ENCODE measurements at places on chromosomes 3 and 15. TPM values are rescaled to one million over a fixed set of nuclear protein-coding genes. Genes with fewer than 3 reads are reported as not detected.

- no peak overlapping the region for H3K27ac ChIP-seq
- peak; percentile 60 for DNase-seq
- H3K4me1 ChIP-seq: no peaks in the 10 kb centered on the region
- H3K36me3 ChIP-seq: no peaks in the 10 kb centered on the region
- H3K4me3 ChIP-seq: no peak overlapping the region
Measured at GRCh38 chr15:60212536-60212935, 185.2 kb downstream of the ANXA2 start.

DNA sequence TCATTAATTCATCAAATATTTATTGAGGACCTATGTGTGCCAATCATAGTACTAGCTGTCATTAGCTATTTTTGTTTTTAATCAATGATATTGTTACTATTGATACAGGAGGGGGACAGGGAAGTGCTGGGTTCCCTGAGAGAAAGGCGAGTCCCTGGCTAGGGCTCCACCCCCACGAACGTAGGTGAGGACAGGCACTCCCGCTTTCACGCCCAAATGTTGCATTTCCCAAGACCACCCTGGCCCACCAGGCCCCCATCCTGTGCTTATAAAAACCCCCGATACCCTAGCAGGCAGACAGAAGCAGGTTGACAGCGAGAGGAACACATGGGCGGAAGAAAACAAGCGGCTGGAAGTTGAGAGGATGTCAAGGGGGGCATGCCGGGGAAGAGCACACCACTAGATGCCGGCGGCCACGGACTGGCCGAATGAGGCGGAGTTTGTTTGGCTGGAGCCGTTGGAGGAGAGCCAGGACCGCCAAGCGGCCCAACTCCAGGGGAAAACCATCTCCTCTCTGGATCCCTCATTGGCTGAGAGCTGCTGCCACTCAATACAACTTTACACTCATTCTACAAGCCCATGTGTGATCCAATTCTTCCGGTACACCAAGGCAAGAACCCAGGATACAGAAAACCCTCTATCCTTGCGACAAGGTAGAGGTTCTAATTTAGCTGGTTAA, 798.7 kb upstream of the SEMA6D start:
- no peak overlapping the region for H3K27ac ChIP-seq
- H3K36me3 ChIP-seq: no peaks in the 10 kb centered on the region
- no peak overlapping the region for H3K4me3 ChIP-seq
- no peak for DNase-seq
- no peaks in the 10 kb centered on the region for H3K27me3 ChIP-seq

GRCh38 chr3:148230473-148230872, 467.2 kb upstream of the AGTR1 start:
- no peak overlapping the region for H3K4me3 ChIP-seq
- H3K27ac ChIP-seq: no peak overlapping the region
- no peaks in the 10 kb centered on the region for H3K27me3 ChIP-seq

DNA sequence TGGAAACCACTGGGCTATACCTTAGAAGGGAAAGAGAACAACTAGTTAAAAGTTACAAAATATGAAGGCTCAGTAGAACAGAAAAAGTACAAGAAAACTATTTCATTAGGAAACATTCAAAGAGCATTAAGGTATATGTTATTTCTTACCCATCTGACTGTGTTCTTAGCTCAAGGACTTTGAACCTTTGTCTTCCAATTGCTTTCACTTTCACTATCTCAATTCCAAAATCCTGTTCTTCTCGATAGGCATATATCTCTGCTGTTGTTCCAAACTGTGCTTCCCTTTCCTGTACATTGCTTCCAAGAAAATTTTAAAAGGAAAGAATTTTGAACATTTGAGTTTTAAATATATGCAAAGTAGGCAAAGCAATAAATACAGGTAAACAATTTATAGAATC, 6.9 kb downstream of the CRBN start:
- no peak overlapping the region for H3K4me3 ChIP-seq
- no peak overlapping the region for H3K27ac ChIP-seq
- H3K4me1 ChIP-seq: no peaks in the 10 kb centered on the region

GRCh38 chr15:82549199-82549665, 9.0 kb upstream of the RPS17 start:
- no peaks in the 10 kb centered on the region for H3K36me3 ChIP-seq
- no peak for DNase-seq
- no peaks in the 10 kb centered on the region for H3K27me3 ChIP-seq
- 0 out of 2 replicates have a peak, but pooled peaks cover under 1% of the 10 kb centered on the region for H3K4me1 ChIP-seq

DNA sequence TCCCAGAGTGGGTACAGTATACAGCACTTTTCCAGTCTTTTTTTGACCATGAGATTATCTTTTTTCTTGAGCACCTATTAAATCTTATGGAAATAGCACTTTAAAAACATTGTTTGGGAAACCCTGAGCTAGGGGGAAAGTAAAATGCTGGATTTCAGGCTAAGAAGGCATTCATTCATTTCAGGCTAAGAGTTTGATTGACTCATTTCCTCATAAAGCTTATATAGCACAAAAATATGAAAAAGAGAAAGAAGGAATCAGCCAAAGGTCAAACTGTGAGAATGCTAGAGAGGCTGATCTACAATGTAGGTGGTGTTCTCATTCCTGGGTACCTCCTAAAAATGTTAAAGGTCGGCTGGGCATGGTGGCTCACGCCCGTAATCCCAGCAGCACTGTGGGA, 10.5 kb downstream of the TTC23 start:
- H3K4me1 ChIP-seq: no peaks in the 10 kb centered on the region
- H3K27ac ChIP-seq: no peak overlapping the region
- H3K4me3 ChIP-seq: no peak overlapping the region
- H3K27me3 ChIP-seq: no peaks in the 10 kb centered on the region

DNA sequence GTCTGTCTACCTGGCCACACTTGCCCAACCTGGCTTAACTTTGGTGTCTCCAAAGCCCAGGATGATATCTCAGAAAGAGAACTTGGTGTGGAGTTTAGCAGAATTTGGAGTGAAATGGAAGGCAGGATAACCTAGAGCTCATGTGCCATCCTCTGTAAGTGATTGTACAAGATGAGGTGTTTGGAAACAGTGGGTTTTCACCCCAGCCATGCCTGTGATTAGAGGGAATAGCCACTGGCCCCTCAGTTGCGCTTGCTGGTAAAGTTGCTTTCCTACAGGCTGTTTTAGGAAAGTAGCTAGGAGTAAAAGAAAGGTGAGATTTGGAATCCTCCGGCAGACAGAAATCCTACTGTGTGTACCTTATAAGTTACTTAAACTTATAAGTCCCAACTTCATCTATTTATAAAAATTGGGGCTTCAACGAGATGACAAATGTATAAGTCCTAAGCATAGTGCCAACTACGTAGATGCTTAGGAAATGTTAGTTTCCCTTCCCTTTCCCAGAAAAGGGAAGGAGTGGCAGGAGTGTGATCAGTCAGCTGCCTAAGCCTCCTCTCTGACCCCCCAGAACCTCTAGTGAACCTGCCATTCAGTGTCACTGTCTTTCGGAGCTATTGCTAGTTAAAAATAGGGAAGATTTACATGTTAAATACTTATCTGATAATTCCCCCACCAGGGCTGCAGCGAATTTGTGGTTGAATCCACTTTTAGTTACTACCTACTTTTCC, 13.4 kb upstream of the BMF start:
- DNase-seq: no peak
- H3K27ac ChIP-seq: no peak overlapping the region
- H3K4me3 ChIP-seq: no peak overlapping the region
- H3K4me1 ChIP-seq: peaks cover 31% of the 10 kb centered on the region
- H3K27me3 ChIP-seq: no peaks in the 10 kb centered on the region

- no peak for DNase-seq
- H3K27me3 ChIP-seq: no peaks in the 10 kb centered on the region
- no peak overlapping the region for H3K27ac ChIP-seq
- no peak overlapping the region for H3K4me3 ChIP-seq
- no peaks in the 10 kb centered on the region for H3K36me3 ChIP-seq
Measured at GRCh38 chr15:64001148-64001547, 45.1 kb downstream of the DAPK2 start.

- no peaks in the 10 kb centered on the region for H3K4me1 ChIP-seq
- no peak for DNase-seq
- H3K36me3 ChIP-seq: no peaks in the 10 kb centered on the region
- no peak overlapping the region for H3K4me3 ChIP-seq
- H3K27ac ChIP-seq: no peak overlapping the region
- H3K27me3 ChIP-seq: peaks cover 22% of the 10 kb centered on the region
Measured at GRCh38 chr3:160232014-160232413, 6.8 kb downstream of the C3orf80 start.

DNA sequence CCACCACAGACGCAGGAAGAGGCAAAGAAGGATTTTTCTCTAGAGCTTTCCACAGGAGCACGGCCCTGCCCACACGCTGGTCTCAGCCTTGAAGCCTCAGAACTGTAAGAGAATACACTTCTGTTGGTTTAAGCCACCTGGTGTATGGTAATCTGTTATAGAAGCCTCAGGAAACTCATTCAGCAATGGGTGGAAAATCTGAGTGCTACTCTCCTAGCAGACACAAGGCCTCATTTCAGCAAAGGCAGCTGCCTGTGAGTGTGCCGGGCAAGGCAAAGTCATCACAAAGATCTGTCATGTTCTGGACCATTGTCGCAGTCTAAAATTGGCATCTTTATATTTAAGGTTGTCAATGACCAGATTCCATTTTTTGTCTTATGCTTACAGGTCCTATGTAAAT, 31.0 kb downstream of the ATP10A start:
- H3K36me3 ChIP-seq: no peaks in the 10 kb centered on the region
- H3K27me3 ChIP-seq: no peaks in the 10 kb centered on the region
- no peak overlapping the region for H3K4me3 ChIP-seq
- DNase-seq: no peak
- H3K27ac ChIP-seq: no peak overlapping the region

DNA sequence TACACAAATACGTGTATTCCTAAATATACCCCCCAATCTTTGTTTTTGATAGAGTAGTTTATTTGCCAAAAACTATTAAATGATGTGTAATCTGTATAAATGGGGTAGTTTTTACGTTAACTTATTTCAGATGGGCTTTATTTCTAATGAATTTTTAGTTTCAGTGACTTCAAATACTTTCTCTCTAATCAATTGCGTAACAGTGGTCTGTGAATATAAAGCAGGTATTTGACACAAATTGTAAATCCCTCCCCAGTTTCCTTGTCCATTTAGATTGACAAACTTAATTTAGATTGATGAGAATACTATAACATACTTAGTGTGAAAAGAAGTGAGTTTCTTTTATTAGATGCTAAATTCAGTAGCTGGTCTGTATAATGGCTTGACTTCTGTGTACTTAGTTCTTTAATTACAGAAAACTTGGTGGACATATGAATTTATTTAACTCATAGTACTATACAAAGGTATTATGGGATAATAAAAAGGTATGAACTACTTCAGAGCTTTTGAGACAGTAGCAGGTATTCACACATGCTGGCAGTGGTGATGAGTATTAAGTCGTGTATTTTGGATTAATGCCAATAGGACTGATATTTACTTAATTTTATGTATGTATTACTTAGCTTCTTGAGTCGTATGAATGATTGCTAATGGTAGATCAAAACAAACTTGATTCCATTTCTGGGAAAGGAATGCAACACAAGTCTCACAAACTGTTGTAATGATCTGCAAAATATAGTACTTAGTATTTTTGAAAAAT, 81.6 kb downstream of the STT3B start:
- no peaks in the 10 kb centered on the region for H3K36me3 ChIP-seq
- no peak overlapping the region for H3K4me3 ChIP-seq
- no peaks in the 10 kb centered on the region for H3K27me3 ChIP-seq
- DNase-seq: no peak
- H3K4me1 ChIP-seq: peaks cover 25% of the 10 kb centered on the region

DNA sequence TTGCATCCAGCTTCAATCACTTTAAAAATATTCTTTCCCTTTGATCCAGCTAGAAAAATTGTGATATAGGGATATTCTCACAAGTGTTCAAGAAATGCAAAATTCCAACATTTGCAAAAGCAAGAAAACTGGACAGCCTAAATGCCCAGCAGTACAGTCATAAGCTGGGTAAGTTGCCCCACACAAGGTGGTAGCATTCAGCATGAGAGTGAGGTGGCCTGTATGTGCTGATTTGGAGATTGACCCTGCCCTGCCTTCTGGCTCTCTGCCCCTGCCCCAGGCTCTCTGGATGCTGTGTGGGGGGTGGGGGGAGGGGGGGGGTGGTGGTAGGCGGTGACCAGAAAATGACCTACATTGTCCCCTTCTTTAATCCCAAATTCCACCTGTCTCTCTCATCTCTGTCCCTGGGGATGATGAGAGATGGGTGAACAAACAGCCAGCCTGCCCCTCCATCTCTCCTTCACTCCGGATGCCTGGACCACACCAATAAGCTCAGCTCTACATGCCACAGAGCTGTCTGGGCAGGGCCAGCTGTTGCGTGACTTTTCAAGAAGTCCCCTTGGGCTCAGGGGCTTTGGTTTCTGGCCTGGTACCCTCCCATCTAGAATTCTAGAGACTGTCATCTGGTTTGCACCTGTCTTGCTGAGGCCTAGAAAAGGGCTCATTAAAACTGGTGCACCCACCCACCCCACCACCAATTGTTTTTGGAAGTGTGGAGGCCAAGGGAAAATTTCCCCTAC, 42.2 kb downstream of the SLC28A1 start:
- no peaks in the 10 kb centered on the region for H3K36me3 ChIP-seq
- H3K27me3 ChIP-seq: no peaks in the 10 kb centered on the region
- H3K4me1 ChIP-seq: no peaks in the 10 kb centered on the region
- H3K27ac ChIP-seq: no peak overlapping the region
- H3K4me3 ChIP-seq: no peak overlapping the region

- no peak overlapping the region for H3K4me3 ChIP-seq
- H3K36me3 ChIP-seq: no peaks in the 10 kb centered on the region
- H3K27me3 ChIP-seq: no peaks in the 10 kb centered on the region
- no peaks in the 10 kb centered on the region for H3K4me1 ChIP-seq
Measured at GRCh38 chr3:38086496-38086895, 47.5 kb downstream of the DLEC1 start.

DNA sequence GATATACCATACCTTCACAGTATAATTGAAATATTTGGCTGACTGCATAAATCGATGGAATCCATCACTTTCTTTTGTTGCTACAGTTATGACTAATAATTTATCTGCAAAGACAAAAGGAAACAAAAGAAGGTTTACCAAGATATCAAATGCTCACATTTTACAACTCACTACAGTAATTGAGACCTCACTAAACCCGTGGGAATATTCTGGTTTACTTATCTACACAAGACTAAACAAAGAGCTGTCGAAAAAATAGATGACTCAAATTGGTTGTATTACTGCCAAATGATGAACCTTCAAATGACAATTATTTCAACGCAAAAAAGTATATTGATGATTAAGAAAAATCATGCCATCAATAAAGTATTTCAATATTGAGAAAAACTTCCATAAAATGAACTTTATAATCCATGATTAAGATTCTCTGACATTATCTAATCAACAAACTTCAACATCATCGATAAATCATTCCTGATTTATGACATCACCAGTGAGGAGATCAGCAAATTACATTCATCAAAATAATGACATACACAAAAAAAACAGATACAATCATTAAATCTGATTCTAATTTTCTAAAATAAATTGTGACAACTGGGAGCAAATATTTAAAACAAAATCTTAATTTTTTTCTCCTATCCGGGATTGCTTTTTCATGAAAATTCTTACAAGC, 36.7 kb downstream of the PLOD2 start:
- H3K27me3 ChIP-seq: no peaks in the 10 kb centered on the region
- no peak for DNase-seq
- no peaks in the 10 kb centered on the region for H3K36me3 ChIP-seq
- no peak overlapping the region for H3K4me3 ChIP-seq
- H3K4me1 ChIP-seq: no peaks in the 10 kb centered on the region
- H3K27ac ChIP-seq: no peak overlapping the region

GRK7 gene
- total RNA-seq: not detected

RAB7A gene
- 79.5 TPM for total RNA-seq

FBXO40 gene
- total RNA-seq: 0.23 TPM

SEC61A1 gene
- 170 TPM for total RNA-seq

BCHE gene
- total RNA-seq: 0.73 TPM

EPHA3 gene
- 0.21 TPM for total RNA-seq

SEMA5B gene
- 26.8 TPM for total RNA-seq
